A172 (cell line): ENCODE measurements at places on chromosomes 3 and 15.

DNA sequence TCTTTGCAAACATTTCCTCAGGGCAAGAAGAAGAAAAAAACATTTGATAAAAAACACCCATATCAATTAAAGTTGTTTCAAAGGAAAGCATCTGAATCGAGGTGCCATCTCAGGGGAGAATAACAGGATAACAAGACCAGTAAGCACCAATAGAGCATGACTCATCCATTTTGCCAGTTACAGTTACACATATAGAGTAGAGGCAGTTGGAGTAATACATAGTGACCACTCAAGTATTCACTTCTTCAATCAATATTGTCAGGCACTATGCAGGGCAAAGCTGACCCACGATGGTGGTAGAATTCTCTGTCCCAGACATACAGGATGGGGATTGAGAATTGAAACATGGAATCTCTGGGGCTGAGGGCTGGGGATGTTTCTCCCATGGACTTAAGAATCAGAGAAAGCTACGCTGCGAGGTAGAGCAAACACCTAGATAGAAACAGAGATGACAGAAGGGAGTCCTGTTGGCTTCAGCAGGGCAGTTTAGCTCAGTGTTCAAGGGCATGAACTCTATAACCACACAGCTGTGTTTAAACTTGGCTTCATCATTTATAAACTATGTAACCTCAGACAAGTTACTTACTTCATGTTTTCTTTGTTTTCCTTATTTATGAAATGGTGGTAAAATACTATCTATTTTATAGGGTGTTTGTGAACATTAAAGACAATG, 186.4 kb upstream of the NANOGP8 start:
- DNase-seq, result peak; percentile 36

GRCh38 chr15:62868507-62868906, 174.0 kb upstream of the TPM1 start:
- no peak for DNase-seq

DNA sequence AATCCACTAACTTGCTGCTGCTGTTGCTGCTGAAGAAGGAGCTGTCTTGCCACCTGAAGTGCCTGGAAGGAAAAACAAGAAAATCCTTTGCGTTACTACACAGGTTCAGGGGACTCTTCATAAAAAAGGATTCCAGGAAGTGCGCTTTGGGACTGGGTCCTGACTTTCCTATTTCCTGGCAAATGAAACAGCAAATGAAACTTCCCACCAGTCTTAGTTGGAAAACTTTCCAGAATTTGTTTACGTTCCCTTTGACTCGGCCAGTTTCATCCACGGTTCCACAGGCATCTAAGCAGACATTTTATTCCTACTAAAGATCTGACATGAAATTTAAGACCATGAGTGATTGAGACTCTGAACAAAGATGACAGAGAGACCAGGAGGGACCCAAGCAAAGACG, 471.0 kb downstream of the FOXP1 start:
- DNase-seq, result no peak

GRCh38 chr3:9563851-9564250, 10.2 kb upstream of the LHFPL4 start:
- DNase-seq, result no peak

GRCh38 chr3:47017504-47018268, 38.2 kb downstream of the NBEAL2 start:
- DNase-seq, result peak; percentile 79

DNA sequence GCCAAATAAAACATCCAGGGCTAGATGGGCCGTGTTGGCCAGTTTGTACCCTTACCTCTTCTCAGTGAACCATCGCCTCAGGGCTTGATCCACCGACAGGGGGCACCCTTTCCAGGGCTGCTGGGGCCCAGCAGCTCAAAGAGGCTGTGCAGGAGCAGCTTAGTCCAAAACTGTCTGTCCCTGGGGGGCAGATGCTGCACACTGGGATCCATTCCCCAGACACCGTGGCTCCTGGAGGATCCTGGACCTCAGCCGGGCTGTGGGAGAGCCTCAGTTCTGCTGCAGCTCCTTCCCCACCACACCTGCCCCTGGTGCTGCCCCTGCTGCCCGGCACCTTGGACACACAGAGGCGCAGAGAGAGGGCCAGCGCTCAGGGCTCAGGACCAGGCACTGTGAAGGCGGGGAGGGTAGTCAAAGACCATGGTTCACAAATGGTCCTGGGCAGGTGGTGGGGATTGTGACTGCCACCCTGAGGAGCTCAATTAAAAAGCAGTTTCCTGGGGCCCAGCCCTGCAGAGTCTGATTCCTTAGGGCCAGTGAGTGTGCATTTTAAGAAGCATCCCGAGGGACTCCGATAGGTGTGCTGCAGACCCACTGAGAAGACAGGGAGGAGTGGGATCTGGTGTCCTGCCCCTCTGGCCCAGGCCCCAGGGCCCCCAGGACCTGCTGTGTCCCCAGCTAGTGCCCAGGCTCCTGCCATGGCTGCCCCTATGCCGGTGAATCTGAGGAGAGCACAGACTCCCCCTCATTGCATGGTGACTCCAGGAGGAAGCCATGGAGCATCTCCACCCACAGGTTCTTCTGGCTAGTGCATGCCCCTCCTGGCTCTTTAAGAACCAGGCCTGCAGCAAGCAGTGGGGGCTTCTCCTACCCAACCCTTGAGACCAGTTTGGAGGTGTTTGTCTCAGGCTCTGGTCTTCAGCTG, 86.5 kb upstream of the PRR20G start:
- no peak for DNase-seq

GRCh38 chr15:62561059-62561519, 396.0 kb upstream of the C2CD4B start:
- no peak for DNase-seq

DNA sequence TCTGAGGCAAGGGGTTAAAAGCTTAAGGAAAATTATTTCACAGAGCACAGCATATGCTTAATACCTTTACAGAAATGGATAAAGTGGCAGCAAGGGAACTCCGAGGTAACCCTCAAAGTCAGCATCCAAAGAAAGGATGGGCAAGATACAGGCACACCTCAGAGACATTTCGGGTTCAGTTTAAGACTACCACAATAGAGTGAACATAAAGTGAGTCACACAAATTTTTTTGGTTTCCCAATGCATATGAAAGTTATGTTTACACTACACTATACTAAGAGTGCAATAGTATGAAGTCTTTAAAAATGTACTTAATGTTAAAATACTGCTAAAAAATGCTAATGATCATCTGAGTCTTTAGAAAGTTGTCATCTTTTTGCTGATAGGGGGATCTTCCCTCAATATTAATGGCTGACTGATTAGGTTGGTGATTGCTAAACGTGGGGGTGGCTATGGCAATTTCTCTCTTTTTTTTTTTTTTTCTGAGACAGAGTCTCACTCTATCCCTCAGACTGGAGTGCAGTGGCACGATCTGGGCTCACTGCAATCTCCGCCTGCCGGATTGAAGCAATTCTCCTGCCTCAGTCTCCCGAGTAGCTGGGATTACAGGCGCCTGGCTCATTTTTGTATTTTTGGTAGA, 10.0 kb downstream of the UBR1 start:
- no peak for DNase-seq

DNA sequence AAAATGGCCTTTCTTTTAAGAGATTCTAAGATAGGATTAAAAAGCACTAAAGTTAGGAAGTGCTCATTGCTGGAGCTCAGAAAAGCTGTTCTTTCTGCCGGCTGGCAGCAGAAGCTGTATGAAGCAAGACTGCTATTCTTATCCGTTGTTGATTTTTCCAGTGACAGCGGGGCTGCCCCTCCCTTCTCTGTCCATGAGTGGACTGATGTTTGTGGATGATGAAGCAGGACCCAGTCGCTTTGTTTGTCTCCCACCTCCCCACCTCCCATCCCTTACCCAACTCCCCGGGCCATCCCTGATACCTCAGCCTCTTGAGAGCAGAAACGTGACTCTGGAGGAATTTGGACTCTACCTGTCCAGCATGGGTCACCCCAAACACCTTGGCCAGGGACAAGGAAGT, 10.3 kb upstream of the MUSTN1 start:
- DNase-seq, result no peak

DNA sequence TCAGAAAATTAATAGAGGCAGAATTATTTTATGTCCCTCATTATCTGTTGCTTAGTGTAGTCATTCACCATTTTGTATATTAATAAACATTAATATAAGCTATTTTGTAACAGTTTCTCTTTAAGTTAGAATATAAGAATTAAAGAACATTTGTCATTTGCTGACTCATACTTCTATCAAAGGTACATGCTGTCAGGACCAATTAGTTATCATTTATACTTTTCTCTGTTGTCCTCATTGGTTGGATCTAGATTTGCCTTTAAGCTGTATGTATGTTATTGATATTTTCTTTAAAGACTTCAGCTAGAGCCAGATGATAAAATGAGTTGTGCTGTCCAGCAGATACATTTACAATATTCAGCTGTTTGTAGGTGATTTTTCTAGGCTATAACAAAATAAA, 168.4 kb upstream of the MLF1 start:
- no peak for DNase-seq

GRCh38 chr3:156563900-156564682, 9.2 kb upstream of the SSR3 start:
- no peak for DNase-seq

DNA sequence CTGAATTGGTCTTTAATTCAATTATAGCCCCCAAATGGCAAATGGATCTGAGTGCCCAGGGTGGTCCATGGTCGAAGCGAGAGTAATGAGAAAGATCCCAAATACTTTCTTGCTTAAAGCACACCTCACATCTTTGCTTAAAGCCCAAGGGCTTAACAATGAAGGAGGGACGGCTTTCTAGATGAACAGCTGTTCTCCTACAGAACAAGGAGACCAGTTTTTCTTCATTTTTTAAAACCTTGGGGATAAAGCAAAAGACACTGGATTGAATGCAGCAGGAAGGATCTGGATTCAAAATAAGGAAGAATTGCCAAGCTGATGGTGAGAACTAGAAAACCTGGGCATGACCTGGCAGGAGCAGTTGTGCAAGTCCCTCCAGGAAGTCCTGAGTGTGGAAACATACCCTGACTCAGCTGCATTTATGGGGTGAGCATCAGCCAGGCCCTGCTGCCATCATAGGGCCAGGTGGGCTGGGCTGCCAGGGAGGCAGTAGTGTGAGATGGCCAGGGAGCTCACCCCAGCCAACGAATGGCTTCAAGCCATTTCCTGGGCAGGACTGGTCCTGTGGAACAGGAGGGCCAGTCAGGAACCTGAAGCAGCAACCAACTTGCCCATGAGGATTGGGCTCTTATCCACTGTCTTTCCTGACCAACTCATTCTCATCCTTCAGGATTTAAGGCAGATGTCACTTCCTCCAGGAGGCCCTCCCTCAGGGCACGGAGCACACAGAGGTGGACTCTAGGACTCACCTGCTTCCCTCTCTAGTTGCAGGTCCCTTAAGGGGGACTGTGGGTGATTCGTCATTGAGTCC, 18.4 kb upstream of the RHCG start:
- DNase-seq, result no peak
